ENCODE measurements at places on chromosomes 11 and 22. TPM values are rescaled to one million over a fixed set of nuclear protein-coding genes. Genes with fewer than 3 reads are reported as not detected.

DNA sequence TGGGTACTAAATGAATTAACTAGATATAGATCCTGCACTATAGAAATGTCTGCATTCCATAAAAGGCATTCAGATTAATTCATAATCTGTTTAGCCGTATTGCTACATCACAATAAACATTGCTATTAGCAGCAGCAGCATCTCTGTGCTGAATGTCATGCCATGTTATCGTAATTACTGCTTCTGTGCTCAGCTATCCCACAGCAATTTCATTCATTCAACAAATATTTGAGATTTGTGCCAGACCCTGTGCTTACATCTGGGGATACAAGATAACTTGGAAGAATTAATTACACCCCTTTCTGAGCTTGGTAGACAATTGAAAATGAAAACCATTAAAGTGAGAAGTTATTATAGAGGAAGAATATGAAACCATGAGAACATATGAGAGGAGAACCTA lies 185.8 kb upstream of the C11orf87 start:
- ATAC-seq = no peak

Gene GRIA4
- 56.4 TPM for total RNA-seq

Gene POTEH
- not detected for total RNA-seq

- ATAC-seq = no peak
Measured at GRCh38 chr22:41571786-41572185, 11.0 kb downstream of the CSDC2 start.

GRCh38 chr11:117074119-117074518 lies 24.1 kb downstream of the SIK3 start:
- ATAC-seq = no peak

DNA sequence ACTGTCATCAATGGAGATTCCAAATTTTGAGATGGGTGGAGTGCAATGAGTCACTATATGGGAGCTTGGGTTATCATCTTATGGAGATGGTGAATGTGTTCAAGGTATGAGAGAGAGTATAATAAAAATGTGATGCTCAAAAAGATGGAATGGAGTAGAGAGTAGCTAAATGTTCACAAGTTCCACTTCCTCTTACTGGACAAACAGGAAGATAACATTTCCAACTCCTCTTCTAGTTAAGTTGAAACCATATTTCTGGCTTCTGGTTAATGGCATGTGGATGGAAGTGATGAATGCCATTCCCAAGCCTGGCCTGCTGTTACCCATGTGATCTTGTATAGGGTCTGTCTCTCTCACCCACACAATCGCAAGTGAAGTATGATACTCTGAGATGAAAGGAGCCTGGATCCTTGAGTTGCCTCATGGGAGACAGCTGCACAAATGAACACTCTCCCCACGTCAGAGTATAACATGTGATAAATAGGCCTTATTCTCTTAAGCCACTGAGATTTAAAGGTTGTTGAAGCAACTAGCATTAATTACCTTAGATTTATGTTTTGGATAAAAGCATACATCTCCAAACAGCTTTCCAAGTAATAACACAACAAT lies 111.0 kb downstream of the RAB38 start:
- no peak for ATAC-seq

DNA sequence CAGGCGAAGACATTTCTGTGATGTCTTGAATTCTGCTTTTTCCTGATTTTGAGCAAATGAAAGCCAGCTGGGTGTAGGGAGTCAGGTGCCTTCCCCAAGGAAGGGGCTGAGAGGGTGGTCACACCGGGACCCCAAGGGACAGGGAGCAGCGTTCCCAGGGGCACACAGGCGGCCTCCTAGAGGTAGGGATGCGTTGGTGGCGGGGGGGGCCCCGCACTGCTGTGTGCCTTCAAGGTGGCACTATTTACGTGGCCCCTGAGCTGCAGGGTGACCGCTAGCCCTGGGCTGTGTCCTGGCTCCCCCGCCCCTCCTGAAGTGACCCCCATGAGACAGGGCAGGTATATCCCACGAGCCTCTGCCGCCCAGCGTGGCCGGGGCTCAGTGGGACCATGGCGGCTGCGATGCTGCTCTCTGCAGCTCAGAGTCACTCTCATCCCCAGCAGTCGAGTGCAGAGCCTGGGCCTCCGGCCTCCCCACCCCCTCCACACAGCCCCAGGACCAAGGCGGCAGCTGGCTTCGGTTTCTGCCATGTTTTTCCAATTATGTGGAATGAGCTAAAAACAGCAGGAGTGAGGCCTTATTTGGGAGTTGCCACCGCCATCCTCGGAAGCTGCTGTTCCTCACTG lies 60.9 kb downstream of the LRP5 start:
- peak; percentile 50 for ATAC-seq

DNA sequence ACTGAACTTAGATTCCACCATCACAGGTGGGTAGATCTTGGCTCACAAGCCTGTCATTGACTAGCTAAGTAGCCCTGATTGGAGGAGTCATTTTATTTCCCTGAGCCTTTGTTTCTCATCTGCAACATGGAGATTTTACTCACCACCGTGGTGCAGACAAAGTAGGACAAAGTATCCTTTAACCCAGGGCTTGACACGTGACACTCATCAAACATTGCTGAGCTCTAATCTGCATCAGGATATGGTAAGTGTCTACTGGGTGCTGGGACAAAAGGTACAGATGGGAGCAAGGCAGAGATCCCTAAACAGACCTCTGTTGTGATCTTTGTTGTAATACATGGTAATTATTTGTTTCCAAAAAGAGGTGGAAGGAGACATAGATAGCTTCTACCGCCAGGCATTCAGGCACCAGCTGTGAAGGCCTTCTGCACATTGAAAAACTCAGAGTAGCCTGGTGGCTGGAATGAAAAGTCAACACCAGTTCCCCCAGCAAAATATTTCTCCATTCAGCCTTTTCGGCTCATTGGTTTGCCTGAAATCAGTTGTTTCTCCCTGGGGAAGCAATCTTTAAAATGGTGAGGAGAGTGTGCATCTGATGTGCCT lies 18.3 kb upstream of the MICAL2 start:
- no peak for ATAC-seq

- ATAC-seq = peak; percentile 72
Measured at GRCh38 chr22:43993072-43993760, 30.9 kb upstream of the PARVB start.

Gene WNT7B
- total RNA-seq = 0.23 TPM

DNA sequence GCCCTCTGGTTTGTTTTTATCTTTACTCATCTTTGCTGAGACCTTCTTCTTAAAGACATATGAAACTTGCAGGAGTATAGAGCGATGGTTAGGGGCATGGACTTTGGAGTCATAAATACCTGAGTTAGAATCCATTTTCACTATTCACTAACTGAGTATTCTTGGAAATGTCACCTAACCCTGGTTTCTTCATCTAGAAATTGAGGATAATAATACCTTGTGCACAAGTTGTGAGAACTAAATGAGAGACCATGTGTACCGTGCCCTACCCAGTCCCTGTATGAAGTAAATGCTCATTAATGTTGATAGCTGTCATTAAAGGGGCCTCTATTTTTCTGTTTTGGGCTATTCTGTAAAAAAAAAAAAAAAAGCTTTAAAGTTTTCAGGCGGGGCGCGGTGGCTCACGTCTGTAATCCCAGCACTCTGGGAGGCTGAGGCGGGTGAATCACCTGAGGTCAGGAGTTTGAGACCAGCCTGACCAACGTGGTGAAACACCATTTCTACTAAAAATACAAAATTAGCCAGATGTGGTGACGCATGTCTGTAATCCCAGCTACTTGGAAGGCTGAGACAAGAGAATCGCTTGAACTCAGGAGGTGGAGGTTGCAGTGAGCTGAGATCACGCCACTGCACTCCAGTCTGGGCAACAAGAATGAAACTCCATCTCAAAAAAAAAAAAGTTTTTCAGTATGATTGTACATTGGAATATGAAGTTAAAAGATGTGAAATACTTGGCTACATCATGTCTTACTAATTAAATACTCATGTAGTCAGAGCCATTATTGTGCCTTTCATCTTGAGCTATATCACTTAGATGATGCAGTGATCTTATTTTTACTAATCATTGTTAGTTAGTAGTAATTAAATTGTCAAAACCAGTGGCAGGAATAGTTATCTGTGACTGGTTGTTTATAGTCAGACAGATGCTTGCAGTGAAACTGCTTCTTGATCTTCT lies 95.0 kb downstream of the AMOTL1 start:
- no peak for ATAC-seq

DNA sequence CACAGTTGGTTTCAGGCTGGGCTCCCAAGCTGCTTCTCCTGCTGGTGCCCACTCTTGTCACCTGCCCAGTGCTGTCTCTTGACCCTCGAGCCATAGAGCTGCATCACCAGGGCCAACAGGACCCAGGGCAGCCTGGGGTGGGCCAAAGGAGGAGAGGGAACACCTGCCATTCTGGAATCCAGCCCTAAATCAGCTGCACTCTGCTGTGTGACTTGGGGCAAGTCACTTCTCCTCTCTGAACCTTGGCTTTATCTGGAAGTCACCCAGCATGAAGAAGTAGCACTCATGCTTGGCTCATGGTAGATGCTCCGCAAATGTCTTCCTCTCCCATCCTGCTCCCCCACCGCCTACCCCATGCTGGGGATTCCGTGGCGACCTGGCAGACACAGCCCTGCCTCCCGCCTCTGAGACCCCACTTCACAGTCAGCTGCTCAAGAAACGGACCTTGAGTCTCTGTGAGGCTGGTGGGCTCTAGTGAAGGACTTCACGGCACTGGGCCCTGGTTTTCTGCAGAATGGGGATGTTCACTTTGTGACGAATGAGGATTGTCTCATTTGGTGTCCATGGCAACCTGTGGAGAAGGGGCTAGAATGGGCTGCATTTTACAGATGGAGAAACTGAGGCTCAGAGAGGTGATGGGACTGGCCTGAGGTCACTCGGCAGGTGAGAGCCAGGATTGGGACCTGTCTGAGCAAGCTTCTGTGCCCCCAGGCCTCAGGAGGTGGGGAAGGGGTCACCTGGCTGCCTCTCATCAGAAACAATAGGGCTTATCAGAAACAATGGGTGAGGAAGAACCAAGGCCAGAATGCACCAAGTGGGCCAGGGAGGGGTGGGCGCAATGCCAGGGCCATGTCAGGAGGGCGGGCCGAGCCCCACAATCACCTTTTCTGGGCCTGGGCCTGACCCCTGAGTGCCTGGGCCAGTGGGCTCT lies 12.4 kb downstream of the EMID1 start:
- ATAC-seq = no peak

- no peak for ATAC-seq
Measured at GRCh38 chr11:73980001-73980961, 2.4 kb downstream of the UCP2 start.

Gene MFRP
- total RNA-seq = 0.18 TPM

DNA sequence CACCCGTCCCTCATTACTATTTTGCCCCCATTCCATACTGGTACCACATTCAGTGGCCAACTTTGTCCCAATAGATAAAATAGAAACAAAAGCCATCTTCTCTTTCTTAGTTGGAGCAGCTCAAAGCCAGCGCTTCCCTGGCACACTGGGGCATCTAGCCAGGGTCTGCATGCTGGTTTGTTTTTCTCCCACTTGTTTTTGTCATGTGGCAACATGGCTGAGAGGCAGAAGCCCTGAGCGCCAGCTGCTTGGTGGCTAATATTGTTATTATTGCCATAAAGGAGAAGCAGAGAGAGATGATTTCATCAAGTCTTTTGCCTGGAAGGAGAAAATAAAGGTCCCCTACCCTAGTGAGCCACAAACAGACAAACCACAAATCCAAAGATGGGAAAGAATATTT lies 48.4 kb upstream of the CRTAM start:
- no peak for ATAC-seq

DNA sequence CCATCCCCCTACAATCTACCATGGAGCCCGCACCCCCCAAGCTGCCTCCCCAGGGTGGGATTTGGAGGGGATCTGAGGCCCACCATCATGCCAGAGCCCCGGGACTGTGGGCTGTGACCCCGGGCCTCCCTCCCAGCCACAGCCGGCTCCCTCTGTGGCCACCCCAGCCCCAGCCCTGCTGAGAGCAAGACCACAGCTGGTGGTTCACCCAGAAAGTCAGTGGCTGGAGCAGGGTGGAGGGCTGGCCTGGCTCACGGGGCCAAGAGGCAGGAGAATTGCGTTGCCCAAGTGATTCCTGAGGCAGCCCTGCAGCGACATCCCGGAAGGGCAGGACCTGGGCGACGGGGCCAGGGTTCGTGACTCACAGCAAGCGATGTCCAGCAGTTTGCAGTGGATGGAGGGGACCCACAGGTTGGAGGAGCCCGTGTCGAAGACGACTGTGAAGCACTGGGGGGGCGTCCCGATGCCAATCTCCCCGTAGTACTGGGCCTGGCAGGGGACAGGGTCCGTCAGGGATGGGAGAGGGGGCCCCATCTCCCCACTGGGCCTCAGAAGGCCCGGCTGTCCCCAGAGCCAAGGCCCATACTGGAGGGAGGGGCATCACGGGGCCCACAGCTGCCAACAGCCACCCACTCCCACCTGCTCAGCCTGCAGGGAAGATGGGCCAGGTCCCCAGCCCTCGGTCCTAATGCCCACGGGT lies 4.4 kb downstream of the CTSD start:
- ATAC-seq = no peak

Gene OR10A3
- total RNA-seq = not detected

Gene CHRNA10
- total RNA-seq = 2.9 TPM

DNA sequence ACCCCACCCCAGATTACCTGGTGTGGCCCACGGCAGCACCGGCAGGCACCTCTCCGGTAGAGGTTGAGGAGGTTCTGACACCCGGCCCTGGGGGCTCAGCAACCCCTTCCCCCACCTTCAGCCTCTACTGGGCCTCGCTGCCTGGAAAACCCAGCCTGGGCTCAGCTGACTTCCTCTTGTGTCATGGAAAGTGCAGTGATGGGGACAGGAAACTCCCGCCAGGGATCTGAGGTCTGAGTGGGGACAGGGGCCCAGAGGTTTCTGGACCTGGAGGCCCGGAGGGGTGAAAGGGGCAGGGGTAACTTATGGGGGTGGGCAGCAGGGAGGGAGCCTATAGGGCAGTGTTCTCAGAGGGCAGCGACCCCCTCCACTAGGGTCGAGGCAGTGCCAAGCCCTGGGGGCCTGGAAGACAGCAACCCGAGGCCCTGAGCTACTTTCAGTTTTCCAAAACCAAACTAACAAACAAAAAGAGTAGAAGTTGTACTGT lies 10.0 kb upstream of the CD5 start:
- ATAC-seq = no peak

DNA sequence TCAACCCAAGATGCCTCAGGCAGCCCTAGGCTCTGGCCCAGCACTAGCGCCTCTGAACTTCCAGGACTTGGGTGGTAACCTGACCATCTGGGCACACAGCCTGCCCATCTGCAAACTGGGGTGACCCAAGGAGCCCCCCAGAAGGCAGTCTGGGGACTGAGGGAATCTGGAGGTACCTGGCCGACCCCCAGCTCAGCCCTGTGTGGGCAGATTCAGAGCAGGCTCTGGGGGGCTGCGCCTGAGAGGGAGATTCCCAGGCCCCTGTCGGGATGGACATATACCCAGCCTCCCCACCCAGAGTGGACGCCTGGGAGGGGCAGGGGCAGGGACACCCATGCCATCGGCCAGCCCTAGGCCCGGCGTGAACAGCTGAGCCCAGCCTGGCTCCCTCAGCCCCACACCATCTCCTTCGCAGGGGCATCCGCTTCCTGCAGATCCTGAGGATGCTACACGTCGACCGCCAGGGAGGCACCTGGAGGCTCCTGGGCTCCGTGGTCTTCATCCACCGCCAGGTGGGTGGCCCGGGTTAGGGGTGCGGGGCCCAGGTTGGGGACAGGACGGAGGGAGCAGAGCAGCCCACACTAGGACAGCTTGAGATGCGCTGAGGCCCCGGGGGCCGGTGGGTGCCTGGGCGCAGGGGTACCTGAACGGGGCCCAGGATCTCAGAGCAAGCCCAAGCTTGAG lies 126.9 kb downstream of the KCNQ1 start:
- no peak for ATAC-seq

Gene PGGHG
- total RNA-seq = 5.3 TPM

Gene SCGB1C1
- total RNA-seq = not detected

Measured in motor neuron (in vitro differentiated cells).